Camera-type eye (tissue), 1 donor: ENCODE measurements at places on chromosomes 1 and 21. TPM values are rescaled to one million over a fixed set of nuclear protein-coding genes. Genes with fewer than 3 reads are reported as not detected.

ZBED6 gene
- 22.9 TPM for total RNA-seq

DTL gene
- 7.7 TPM for total RNA-seq

TTC22 gene
- total RNA-seq, result 3.2 TPM

FMN2 gene
- 30.8 TPM for total RNA-seq

CYP4A22 gene
- not detected for total RNA-seq

LCE3D gene
- not detected for total RNA-seq

LCE2B gene
- total RNA-seq, result not detected

TFF3 gene
- total RNA-seq, result 3.6 TPM
